ENCODE measurements at places on chromosomes 2 and 18.

DNA sequence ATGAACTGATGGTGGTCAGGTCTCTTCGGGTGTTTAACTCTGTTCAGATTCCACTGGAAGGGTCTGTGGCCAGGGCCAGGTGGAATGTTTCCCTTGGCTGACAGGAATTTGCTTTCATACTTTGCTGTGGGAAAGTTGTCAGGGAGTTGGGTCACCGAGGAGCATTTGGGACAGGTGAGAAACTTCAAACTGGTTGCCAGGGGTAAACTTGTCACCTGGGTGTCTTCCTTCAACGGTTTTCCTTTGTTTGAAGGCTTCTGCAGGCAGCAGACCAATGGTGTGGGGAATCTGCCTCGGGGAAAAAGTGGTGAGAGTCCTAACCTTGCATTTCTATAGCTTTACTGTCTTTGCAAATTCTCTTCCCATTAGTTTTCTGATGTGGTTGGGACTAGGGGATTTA is 92.2 kb downstream of the TGFA start:
- DNase-seq: no peak

DNA sequence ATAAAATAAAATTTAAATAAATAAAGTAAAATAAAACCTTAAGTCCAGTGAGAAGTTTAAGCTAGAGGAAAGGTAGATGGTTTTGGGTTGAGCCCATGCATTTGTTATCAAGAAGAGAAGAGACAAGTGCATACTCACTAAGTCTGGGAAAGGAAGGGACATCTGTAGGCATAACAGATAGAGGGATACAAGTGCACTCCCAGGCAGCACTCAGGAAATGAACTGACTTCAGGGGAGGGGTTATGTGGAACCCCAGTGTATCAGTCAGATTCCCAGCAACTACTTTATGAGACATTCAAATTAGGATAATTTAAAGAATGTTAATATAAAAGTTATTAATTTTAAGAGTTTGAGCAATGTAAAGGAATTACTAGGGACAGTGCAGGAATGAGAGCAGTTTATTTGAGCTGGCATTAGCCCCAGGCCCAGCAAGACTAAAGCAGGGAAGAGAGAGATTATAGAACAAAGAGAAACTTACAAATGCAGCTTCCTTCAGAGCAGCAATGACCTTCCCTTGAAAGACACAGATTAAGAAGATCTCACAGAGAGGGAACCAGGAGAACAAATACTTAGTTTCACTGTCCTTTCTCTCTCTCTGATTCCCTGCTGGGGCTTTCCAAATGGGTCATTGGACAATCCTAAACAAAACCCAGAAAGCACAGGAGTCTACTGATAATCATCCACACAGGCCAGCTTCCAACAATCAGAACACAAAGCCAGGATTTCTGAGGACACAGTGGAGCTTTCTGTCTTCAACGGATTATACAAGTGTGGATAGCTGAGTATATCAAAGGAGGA is 109.7 kb downstream of the ERBB4 start:
- DNase-seq: no peak

DNA sequence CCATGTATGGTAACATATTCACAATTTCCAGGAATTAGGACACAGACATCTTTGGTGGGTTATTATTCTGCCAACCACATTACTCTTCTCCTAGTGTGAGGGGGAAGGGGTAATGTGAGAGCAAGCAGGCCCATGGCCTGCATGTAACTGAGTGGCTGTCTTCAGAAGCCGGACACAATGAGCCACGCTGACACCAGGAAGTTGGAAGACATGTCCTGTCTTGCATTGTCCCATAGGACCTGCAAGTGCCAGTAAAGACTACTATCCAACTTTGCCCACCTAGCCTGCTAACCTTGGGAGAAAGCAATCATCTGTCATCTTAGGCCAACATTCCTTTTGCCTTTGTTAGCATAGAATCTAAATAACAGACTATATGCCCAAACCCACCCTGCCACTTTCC is 86.2 kb upstream of the SH3BP4 start:
- DNase-seq: no peak

- no peak for DNase-seq
Measured at GRCh38 chr2:88959480-88960204, 268.2 kb downstream of the RPIA start.

- no peak for DNase-seq
Measured at GRCh38 chr18:28846958-28847357, 670.0 kb upstream of the CDH2 start.

DNA sequence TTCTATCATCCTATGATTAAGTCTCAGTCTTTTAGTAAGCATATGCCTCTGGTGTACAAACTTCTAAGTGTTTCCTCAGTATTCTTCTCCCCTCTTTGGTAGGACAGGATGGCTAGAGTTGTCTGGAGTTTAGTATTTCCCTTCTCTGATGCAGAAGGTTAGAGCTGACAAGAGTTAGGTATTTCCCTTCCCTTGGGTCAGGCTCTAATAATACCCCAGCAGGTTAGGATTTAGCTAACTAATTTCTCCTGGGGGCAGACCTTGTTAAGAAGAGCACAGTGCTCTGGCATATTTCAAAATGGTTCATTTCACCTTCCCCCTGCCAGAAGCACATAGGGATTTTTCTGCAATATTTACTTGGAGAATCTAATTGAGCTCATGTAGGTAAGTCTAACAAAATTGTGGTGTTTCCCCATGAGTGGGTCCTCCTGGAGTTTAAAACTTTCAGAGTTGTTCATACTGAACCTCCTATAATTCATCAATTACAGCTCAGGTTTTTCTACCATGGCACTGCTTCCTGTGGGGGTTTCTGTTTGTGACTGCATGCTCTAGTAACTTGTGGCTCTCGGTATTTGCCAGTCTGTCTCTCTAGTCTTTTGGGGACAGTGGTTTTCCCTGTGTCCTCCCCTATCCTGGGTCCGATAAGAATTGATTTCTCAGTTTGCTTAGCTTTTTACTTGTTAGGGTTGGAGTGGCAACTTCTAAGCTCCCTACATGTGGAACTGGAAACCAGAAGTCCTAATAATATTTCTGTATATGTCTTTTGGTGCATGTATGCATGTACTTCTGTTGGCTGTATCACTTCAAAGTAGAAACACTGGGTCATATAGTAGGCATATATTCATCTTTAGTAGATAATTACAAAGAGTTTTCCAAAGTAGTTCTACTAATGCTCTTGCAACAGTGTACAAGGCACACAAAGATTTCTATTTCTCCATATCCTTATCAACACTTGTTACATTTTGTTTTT is 77.7 kb downstream of the GDF7 start:
- no peak for DNase-seq

GRCh38 chr18:67919316-67919715 is 402.8 kb upstream of the DSEL start:
- DNase-seq: no peak

DNA sequence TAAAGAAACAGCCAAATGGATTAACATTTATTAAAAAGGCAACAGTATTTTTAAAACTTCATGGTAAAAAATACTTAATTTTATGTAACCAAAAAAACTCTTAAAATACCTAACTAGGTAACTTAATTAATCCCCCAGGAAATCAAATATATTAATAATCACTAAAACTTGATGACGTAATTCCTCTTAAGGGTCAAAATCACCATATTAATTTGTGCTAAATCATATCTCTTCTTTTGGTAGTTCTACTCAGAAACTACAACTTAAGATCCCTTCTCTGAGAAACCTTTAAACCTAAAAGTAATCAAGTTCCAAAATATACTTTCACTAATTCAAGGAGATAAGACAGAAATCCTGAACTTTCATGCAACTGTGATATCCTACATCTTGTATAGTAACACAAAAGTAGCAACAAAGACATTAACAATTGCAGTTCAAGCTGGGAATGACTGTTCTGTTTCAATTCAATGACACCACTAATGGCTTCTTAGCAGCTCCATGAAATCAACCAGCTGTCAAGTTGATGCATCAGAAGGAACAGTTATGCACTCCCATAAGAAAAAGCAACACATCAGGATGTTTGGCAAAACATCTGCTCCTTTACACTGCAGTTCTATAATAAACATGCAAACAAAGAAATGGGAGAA is 4.0 kb downstream of the BAZ2B start:
- DNase-seq: no peak

GRCh38 chr2:73830871-73831401 is 2.2 kb downstream of the STAMBP start:
- DNase-seq: no peak

- no peak for DNase-seq
Measured at GRCh38 chr2:223929571-223930102, 15.5 kb downstream of the WDFY1 start.

DNA sequence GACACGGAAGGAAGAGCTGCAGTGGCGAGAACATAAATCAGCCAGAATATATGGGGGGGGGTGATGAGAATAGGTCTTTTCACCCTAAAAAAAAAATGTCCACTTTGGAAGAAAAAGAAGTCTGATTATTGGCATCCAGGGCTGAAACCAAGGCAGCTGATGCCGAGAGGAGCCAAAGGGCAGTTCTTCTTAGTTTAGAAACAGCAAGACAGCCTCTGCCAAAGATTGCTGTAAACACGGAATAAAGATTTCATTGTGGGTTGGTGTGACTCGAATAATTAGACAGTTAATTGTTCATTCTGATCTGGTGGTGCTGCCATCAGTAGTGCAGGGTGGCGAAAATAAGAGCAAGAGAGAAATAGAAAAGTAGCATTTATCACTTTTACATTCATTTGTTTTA is 3.5 kb downstream of the CDH20 start:
- DNase-seq: no peak

DNA sequence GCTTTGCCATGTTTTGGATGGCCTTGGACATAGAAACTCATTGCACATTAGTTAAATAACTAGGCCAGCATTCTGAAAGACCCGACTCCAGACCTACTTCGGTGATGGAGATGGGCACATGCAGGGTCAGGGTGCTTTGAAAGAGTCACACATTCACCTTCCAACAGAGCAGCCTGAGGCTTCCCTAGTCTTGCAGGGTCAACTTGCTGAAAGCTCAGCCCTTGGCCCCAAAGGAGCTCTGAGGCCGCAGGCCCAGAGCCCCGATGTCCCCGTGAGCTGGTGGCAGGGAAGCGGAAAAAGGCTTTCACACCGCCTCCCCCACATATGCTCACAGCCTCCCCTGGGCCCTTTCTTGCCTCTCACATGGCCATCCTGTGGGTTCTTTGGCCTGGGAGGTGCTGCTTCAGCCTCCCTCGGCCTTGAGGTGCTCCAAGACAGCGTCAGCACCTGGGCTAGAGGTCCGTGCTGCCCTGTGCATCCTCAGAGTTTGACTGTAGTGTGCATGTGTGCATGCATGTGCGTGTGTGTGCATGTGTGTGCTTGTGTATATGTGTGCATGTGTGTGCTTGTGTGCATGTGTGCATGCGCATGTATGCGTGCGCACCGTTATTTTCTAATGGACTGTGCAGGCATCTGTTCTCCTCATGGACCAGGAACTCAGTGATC is 21.6 kb downstream of the LDLRAD4 start:
- no peak for DNase-seq

DNA sequence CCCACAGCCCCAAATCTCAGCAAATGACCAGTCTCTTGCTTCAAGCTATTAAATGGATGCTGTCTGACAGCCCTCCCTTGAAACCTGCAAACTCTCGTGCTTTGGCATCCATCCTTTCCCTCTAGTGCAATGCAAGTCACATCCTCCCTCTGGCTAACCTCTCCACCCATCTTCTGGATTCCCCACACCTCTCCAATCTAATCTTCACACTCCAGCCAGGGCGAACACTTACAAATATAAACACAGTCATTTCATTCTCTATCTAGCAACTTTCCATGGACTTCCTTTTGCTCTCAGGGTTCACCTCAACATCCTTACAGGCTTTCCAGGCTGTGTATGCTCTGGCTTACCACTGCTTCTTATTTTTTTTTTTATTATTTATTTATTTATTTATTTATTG is 10.1 kb upstream of the NARS1 start:
- no peak for DNase-seq

DNA sequence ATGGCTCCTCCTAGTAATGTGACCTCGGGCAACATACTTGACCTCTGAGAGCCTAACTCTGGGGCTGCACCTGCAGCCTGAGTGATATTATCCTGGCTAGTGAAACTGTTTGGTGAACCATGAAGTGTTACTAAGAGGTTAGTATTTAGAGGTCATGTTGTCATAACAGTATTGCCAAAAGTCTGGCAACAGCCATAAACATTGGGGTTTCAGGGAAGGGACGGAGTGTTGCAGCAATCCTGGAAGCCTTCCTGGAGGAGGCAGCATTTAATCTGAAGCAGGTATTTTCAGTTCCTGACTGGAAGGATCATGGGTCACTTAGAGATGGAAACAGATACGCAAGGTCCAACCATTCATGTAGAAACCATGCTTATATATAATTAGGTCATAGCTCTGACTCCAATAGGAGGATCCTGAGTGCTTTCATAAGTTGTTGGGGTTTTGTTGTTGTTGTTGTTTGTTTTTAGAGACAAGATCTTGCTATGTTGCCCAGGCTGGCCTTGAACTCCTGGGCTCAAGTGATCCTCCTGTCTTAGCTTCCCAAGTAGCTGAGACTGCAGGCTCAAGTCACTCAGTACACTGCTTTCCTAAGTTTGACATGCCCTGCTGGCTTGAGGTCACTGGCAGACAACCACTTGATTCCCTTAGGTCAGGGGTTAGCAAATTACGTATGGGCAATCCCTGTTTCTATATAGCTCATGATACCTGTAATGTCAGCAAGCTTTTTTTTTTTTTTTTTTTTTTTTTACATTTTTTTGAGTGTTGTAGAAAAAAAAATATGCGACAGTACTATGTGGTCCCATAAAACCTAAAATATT is 21.5 kb downstream of the GPR39 start:
- DNase-seq: no peak

DNA sequence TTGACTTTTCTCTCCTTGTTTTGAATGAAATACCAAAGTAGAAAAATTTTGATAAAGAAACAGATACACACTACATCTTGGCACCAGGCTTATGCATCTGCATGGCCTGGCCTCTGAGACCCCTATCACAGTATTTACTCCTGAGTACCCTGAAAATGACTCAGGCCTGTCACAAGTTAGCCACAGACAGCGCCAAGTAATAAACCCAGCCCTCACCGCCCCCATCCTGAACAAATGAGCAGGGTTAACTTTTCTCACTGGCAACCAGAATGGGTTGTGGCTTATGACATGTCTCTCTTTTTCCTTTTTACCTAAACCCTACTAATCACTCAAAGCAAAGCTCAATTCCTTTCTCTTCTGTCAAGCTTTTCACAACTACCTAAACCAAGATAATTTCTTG is 35.3 kb downstream of the SPRED2 start:
- DNase-seq: no peak

DNA sequence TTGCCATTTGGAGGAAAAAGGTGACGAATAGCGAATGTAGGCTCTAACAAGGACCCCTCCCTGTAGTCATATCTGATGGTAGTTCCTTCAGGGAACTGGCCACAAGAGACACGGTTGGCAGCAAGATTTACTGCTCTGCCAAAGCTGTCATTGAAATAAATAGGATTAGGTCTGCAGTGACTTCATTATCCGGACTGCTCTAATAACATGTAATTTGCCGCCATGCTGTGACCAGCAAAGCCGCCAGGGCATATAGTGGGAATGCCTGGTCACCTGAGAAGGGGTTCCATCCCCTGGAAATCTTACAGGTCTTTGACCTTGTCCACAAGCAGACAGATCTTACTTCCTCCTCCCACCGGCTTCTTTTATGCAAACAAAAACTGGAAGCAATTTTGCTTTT is 59.4 kb upstream of the LAPTM4A start:
- DNase-seq: no peak

Measured in cerebellar nuclear complex (tissue), 1 donor.